ENCODE measurements at places on chromosomes 2 and 18.

DNA sequence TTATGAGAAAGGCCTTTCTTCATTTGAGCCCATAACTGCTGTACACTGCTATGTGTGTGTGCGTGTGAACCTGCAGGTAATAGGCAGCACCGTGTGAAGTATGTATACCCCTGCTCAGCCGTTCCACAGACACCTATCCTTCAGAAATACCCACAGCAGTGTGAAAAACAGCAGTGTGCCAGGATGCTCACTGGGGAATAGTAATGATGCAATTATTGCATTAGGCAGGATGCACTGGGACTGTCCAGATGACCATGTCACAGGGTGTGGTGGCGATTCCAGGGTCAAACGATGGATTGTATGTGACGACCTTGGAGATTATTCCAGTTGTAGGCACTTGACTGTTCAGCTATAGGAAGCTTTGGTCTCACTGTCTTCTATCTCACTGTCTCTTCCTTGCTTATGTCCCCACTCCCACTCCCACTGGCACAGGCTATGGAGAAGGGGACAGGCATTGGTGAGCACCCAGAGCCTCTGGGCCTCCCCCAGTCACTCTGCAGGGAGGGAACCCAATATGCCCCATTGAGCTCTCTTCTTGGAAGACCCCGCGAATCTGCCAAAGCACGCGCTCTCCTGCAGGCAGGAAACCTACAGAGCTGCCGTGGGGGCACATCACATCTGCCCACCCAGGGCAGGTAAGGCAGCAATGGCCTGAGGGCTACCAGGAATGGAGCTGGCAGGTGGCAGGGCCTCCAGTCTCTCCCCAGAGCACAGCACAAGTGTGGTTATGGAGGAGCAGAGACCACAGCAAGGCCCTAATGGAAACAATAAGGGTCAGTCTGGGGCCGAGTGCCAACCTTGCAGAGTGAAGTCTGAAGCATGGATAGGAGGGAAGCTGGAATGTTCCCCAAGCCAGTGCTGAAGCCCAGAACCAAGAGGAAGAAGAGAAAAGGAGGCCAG lies 518.9 kb upstream of the RAB6C start:
- DNase-seq = no peak

GRCh38 chr18:14767474-14767873 lies 19.5 kb downstream of the ANKRD30B start:
- no peak for DNase-seq

GRCh38 chr2:230668939-230669303 lies 43.7 kb upstream of the CAB39 start:
- DNase-seq = no peak

DNA sequence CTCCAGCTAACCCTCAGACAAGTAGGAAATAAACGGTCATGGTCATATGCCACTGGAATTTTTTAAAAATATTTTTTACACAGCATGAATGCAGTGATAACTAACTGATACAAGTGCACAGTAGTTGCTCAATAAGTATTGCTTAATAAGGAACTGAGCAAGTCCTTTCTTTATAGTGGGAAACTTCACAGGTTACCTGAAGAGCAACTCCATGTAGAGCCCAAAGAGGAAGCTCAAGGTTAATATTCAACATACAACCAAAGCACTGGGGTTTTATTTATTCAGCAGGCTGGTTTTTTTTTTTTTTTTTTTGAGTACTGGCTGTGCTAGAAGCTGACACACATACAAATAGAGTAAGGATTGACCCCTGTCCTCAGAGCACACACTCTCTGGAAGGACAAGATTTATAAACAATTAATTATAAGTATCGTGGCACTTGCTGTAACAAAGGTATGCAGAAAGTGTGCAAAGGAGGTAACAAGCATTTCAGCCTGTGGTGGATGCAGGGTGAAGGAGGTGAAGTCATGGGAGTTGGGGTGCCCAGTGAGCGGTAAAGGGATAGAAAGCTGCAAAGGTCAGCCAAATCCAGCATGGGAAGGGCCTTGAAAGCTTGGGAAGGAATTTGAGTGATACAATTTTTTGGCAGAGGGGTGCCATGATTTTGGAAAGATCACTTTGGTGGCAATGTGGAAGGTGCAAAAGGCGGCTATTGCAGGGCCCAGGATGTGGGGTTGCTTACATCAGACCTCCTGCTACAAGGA lies 52.7 kb downstream of the ATOH8 start:
- DNase-seq = no peak

- no peak for DNase-seq
These were observed 19.6 kb upstream of the WDR75 start for GRCh38 chr2:189421644-189422043.

DNA sequence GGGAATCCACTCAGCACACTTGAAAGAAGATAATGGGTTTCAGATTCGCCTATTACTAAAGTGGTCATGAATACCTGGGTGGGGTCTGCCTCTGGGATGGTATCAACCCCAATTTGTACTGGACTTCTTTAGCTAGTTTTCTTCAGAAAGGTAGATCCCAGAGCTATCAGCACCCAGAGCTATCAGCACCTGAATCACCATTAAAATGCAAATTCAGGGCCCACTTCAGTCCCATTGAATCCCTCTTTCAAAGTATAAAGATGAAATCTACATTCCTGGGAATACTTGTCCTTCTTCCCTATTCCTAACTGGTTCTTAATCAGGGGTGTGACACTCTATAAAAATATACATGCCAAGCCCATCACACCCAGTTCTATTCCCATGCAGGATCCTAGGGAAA lies 914.3 kb downstream of the DCC start:
- DNase-seq = no peak

All from SK-MEL-5 (cell line).